ENCODE measurements at places on chromosomes 1 and 21. TPM values are rescaled to one million over a fixed set of nuclear protein-coding genes. Genes with fewer than 3 reads are reported as not detected.

BCL10 gene
- 18.5 TPM for total RNA-seq

GRCh38 chr1:155016231-155016831 is 13.7 kb downstream of the ZBTB7B start:
- DNase-seq = no peak
- no peak overlapping the region for H3K4me3 ChIP-seq
- no peaks in the 10 kb centered on the region for H3K36me3 ChIP-seq

AQP10 gene
- total RNA-seq = not detected

DNA sequence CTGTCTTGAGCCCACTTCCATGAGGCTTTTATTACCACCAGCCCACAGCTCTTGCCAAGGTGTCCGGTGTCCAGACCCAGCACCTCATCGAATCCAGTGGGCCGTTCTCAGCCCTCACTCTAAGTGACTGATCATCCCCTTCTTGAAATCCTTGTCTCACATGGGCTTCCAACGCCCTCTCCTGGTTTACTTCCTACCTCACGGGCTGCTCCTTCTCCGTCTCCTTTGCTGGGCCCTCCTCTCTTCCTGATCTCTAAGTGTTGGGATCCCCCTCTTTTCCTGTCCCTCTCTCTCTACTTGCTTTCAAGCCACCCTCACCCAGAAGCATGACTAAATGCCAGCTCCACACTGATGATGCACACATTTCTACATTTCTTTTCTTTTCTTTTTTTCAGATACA is 9.0 kb upstream of the RHBG start:
- no peak overlapping the region for H3K27ac ChIP-seq
- peaks cover 69% of the 10 kb centered on the region for H3K27me3 ChIP-seq
- H3K4me1 ChIP-seq = peaks cover 10% of the 10 kb centered on the region

C1orf87 gene
- not detected for total RNA-seq
